Upper lobe of right lung (tissue), 1 donor: ENCODE measurements at places on chromosomes 6 and 20. TPM values are rescaled to one million over a fixed set of nuclear protein-coding genes. Genes with fewer than 3 reads are reported as not detected.

The PEX3 gene
- 18.8 TPM for total RNA-seq

The CFAP61 gene
- total RNA-seq, result not detected

The CST2 gene
- not detected for total RNA-seq

The CDC5L gene
- 17.8 TPM for total RNA-seq

The SUMO4 gene
- 2.5 TPM for total RNA-seq

The RNF182 gene
- total RNA-seq, result 6.1 TPM

The TBXT gene
- not detected for total RNA-seq

The SEMG1 gene
- not detected for total RNA-seq

The EYA4 gene
- 6.0 TPM for total RNA-seq

The SYNJ2 gene
- 7.2 TPM for total RNA-seq

The CDK5RAP1 gene
- total RNA-seq, result 26.6 TPM

The OR2H2 gene
- not detected for total RNA-seq

The THBD gene
- total RNA-seq, result 104 TPM

The BNIP5 gene
- total RNA-seq, result not detected

The CLPSL1 gene
- not detected for total RNA-seq

The FAM83B gene
- 0.20 TPM for total RNA-seq

The PRR18 gene
- total RNA-seq, result not detected

The ZNF133 gene
- 11.1 TPM for total RNA-seq

The TFAP2A gene
- 1.9 TPM for total RNA-seq

The RAET1G gene
- total RNA-seq, result 1.2 TPM

The CTSA gene
- total RNA-seq, result 164 TPM

The BCAS1 gene
- 0.81 TPM for total RNA-seq

The SNX14 gene
- 97.8 TPM for total RNA-seq

The RBPJL gene
- total RNA-seq, result not detected

The CRISP2 gene
- total RNA-seq, result not detected

The MAK gene
- total RNA-seq, result 0.29 TPM

The SLCO4A1 gene
- 63.3 TPM for total RNA-seq

The RPS6KA2 gene
- 136 TPM for total RNA-seq

The ENPP3 gene
- 0.87 TPM for total RNA-seq

The MRAP2 gene
- 0.72 TPM for total RNA-seq

The IYD gene
- total RNA-seq, result 1.2 TPM

The PHF10 gene
- 46.1 TPM for total RNA-seq

The BTN1A1 gene
- not detected for total RNA-seq

The MCHR2 gene
- not detected for total RNA-seq

The DLL1 gene
- total RNA-seq, result 14.6 TPM

The GRM1 gene
- total RNA-seq, result 0.09 TPM

The MAFB gene
- total RNA-seq, result 37.3 TPM

The SCAND1 gene
- total RNA-seq, result 56.2 TPM

The DDX39B gene
- total RNA-seq, result 241 TPM

The RFX6 gene
- total RNA-seq, result not detected
